Stimulated activated CD4-positive, alpha-beta T cell treated with anti-CD3 and anti-CD28 coated beads, Interleukin-15, amount 100 ng/mL, for 1 hour (primary cell): ENCODE measurements at places on chromosomes 3 and 15.
A peak's percentile ranks its signal among the peaks of the same experiment; 100 is the strongest.

DNA sequence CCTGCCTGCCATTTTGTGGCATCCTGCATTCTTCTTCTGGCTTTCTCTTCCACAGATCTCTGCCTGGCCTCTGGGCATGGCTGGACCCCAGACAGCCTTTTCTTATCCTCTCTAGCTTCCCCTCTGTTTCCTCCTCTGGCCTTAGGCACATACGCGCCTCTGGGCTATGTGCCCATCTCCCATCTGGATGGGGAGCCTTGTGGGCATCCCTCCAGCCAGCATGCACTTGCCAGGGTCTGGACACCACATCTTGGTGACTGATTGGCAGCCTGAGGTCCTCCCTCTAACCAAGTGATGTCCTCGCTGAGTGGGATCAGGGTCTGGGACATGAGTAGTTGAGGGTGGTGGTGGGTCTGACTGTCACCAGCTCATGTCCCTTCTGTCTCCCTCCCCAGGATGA, 12.8 kb downstream of the PLEKHO2 start:
- DNase-seq, result no peak

GRCh38 chr3:49723296-49723627, 489 bp downstream of the GMPPB start:
- DNase-seq, result peak; percentile 26

DNA sequence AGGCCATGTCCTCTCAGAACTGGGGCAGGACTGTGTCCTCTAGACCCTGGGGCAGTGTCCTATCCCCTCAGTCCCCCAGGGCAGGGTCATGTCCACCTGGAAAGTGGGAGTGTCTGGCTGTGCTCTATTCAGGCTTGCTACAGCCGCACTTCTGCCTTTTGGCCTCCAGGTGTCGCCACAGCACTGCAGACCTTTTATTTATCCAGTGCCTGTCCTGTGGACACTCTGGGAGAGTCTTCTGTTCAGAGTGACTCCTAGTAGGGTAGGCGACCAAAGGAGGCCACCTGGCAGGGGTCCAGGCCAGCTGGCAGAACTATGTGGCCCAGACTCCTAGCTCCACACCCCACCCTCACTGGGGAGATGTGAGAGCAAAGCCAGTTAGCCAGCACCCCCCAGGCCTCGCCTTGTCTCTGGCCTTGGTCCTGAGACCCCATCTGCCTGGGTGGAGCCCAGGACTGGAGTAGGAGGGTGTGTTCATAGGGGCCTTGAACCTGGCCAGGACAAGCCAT, 3.9 kb downstream of the TMIE start:
- peak; percentile 44 for DNase-seq

DNA sequence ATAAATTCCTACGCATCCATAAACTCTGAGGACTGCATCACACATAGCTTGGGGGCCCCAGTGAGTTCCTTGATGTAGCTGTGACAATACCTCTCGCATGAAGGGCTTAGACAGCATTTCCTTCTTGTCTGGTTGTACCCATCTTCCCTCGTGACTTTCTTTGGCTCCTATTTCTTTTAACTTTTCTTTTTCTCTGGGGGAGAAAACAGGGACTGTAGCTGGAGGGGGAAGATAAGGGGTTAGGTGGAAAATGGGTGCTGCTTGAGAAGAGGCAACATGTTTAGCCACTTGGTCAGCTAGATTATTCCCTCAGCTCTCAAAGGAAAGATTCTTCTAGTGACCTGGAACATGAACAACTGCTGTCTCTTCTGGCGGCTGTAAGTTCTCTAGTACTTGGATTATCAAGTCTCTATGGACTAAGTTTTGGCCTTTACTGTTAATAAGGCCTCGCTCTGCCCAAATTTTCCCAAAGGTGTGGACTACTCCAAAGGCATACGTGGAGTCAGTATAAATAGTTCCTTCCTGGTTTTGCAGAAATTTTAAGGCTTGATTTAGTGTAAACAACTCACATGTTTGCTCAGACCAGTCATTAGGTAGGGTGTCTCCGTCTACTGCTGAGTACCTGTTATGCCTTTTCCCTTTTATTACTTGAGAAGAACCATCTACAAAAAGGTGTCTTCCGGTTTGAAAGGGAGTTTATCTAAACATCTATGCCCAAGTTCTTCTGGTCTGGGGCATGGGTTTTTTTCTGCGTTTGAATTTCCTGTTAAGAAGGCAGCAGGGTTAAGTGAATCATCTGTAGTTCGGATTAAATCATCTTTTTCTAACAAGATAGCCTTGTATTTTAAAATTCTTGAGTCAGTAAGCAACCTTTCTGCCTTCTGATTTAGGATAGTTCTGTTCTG, 21.0 kb upstream of the ATG7 start:
- DNase-seq, result no peak

GRCh38 chr15:85691350-85692240, 103.1 kb downstream of the KLHL25 start:
- no peak for DNase-seq

DNA sequence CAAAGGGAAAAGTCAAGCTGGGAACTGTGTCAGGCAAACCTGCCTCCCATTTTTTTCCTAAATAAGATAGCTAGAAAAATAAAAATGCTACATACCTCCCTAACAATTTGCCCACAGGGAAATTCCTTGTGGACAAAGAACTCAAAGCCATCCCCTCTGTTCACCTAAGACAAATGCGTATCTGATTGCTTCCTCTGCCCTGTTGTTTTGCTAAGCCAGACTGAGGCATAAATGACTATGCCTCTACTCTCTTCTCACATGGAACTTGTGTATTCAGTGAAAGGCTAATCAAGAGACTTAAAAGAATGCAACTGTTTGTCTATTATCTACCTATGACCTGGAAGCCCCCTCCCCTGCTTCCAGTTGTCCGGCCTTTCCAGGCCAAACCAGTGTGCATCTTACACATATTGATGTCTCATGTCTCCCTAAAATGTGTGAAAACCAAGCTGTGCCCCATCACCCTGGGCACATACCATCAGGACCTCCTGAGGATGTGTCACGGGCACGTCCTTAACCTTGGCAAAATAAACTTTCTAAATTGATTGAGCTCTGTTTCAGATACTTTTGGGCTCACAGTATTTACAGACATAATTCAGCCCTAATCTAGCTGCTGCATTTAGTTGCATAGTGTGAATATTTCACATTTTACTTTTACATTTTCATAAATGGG, 15.8 kb downstream of the CHD2 start:
- DNase-seq, result no peak

DNA sequence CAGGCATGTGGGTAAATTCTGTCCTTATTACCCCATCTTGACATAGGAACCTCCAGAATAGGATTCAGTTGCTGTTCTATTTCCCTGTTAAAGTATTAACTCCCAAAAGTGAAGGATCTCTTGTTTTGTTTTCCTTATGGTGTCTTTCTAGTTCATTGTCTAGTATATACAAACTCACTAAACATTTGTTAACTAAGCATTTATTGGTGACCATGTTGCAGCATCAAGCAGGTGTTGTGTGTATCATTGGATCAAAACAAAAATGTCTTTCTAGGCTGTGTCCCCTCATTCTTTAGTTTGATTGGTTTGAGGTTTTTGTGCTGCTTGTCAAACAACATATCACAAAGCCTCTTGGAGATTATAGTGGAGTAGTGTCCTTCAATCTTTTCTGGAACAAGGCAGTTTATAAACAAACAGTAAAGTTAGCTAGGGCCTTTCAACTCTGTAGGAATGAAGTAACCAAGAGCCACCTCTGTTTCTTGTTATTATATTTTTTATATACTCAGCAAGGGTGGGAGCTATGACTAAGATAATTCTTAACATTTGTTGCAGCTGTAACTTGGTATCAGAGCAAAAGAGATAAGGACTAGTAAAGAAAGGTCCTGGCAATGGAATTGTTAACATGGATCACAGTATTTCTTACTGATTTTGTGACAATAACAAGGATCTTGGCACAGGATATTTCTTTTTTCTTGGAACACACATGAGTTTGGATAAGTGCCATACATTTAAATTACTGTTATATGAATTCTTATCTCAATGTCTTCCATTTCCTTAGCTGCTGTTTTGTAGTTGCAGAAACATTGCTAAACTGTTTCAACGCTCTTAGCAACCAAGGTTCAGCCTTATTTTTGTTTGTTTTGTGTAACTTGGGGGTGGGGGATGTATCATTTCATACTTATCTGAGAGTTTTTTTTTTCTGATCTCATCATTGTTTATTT, 49.3 kb downstream of the TMOD3 start:
- no peak for DNase-seq

- no peak for DNase-seq
These were observed 237.3 kb downstream of the SHOX2 start for GRCh38 chr3:157868946-157869345.

DNA sequence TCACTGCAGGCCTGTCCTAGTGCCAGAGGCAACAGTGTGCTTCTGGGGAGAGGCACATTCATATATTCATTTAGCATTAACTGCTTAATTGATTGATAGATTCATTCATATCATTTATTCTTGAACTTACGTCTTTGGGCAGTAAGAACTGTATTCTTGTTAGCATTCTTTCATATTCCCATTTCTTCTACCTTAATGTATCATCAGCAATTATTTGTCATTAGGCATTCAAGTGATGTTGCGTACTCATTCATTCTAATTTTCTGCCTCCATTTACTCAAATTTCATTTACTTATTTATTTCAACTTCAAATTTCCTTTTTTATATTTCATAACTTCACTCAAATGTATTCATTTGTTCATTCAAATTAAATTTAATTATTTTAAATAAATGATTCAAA, 31.5 kb upstream of the CCR4 start:
- DNase-seq, result no peak

- DNase-seq, result no peak
These were observed 240.2 kb downstream of the TP63 start for GRCh38 chr3:189871418-189871817.

DNA sequence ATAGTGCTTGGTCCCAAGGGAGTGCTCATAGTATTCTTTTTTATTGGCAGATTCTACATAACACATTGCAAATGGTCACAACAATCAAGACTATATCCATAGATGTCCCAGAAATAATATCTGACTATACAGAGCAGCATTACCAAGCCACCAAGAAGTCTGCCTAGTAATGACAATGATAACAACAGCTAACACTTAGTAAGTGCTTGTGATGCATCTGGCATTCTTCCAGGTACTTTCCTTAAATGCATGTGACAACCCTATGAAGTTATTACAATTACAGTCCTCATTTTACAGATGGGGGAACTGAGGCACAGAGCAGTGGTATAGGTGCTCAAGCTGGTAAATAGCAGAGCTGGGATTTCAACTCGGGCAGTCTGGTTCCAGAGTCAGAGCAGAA, 49.6 kb upstream of the ICE2 start:
- DNase-seq, result no peak

- no peak for DNase-seq
These were observed 45.6 kb downstream of the CMC1 start for GRCh38 chr3:28287046-28287445.

DNA sequence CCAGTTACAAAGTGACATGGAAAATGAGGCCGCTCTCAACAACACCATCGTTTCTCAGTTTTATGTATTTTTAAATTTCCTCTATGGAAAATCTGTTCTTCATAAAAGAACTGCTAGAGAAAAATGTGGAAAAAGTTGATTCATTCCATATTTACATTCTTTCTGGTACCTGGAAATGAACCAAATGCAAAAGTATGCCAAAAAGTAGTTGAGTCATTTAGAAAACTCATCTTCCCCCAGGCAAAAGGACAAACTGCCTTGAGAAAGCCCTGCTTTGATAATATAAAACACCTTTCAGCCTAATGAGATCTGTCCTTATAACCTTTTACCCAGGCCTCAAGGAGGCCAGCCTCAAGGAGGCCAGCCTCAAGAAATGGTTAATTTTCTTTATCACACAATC, 283.0 kb upstream of the VEPH1 start:
- no peak for DNase-seq

DNA sequence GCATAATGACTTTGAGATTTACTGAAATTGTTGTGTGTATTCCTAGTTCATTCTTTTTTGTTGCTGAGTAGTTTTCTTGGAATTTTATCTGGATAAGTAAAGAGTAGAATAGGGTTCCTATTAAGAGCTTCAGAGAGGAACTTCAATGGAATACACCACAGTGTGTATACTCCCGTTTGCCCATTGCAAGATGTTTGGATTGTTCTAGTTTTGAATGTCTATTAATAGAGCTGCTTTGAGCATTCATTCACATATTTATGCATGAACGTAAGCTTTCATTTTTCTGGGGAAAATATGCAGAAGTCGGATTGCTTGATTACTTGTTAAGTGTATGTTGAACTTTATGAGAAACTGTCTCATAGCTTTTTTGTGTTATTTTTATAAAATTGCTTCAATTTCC, 580.5 kb downstream of the OTOL1 start:
- no peak for DNase-seq

DNA sequence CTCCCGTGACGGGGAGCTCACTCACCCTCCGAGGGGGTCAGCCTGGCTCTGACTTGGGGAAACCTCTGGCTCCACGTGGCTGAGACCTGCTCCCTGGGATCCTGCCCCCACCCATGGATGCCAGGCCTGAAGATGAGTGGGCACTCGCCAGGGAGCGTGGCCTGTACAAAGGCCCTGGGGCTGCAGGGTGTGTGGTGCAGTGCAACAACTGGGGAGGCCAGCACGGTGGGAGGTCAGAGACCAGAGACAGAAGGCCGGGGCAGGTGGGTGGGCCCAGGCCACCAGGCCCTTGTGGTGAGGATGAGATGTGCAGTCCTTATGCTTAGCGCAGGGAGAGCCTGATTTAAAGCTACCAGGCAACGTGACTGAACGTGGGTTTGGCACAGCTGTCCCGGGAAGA, 5.0 kb downstream of the DNAJB8 start:
- DNase-seq, result no peak

DNA sequence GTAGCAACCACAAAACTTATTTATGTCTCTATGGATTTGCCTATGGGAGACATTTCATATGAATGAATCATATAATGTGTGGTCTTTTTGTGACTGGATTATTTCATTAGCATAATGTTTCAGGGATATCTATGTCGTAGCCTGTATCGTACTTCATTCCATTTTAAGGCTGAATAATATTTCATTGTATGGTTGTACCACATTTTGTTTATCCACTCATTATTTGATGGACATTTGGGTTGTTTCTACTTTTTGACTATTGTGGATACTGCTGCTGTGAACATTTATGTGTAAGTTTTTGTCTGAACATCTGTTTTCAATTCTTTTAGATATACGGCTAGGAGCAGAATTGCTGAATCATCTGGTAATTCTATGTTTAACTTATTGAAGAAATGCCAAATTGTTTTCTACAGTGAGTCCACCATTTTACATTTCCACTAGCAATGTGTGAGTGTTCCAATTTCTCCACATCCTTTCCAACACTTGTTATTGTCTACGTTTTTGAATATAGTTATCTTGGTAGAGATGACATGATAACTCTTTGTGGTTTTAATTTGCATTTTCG, 134.4 kb upstream of the DAZL start:
- no peak for DNase-seq
